Renal pelvis (tissue), 12 donors: ENCODE measurements at places on chromosomes 7 and 10.

DNA sequence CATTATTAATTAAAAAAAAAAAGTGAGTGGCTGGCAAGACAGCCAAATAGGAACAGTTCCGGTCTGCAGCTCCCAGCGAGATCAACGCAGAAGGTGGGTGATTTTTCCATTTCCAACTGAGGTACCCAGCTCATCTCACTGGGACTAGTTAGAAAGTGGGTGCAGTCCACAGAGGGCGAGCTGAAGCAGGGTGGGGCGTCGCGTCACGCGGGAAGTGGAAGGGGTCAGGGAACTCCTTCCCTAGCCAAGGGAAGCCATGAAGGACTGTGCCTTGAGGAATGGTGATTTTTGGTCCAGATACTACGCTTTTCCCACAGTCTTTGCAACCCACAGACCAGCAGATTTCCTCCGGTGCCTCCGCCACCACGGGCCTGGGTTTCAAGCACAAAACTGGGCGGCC lies 133.7 kb downstream of the SNX13 start:
- no peak for DNase-seq

DNA sequence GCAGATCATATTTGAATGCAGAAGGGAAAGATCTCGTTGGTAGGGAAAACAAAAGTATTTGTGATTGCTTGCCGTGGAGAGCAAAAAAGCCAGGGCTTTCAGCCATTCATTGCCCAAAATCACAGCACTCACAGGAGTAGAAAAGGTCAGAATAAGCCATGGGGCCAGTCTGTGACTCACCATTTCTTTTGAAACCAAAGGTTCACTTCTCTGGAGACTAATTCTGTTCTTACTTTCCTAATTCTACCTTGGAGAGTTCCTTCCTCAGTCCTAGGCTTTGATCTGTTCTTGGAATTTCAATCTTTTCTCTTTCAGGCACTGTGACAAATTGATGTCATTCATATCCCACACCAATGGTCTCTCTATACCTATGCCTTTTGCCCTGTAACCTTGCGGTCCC lies 54.1 kb upstream of the FAM180A start:
- no peak for DNase-seq

- DNase-seq: no peak
Measured at GRCh38 chr10:15474671-15475070, 103.6 kb upstream of the FAM171A1 start.

GRCh38 chr7:4575254-4575653 lies 106.8 kb upstream of the FOXK1 start:
- DNase-seq: no peak

DNA sequence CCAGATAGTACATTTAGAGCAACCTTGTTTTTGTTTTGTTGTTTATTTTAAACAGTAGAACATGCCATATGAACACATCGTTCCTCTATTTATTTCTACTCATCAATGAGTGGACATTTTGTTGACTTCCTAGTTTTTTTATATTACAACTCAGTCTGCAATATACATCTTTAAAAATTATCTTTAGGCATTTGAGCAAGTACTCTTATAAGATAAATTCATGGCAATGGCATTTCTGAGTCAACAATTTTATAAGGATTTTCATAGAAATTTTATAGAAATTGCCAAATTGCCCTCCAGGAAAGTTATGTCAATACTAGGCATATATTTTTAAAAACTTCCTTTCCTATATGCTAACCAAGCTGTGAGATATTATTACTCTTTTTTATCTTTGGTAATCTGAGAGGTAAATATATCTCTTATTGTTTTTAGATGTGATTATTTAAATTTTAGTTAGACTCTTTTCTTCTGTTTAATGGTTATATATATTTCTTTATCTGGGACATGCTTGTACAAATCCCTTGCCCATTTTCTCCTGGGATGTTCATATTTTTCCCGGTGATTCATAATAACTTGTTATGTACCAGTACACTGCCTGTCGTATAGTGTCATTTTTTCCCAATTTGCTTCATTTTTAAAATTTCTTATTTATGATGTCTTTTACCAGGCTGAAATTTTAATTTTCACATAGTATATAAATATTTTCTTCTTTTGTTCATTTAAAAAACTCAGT lies 50.5 kb downstream of the FZD1 start:
- DNase-seq: no peak
